ENCODE measurements at places on chromosomes 6 and 20. TPM values are rescaled to one million over a fixed set of nuclear protein-coding genes. Genes with fewer than 3 reads are reported as not detected.

OR12D3 gene
- total RNA-seq: not detected

- DNase-seq: no peak
Measured at GRCh38 chr6:76866091-76866915, 597.0 kb downstream of the HTR1B start.

DNA sequence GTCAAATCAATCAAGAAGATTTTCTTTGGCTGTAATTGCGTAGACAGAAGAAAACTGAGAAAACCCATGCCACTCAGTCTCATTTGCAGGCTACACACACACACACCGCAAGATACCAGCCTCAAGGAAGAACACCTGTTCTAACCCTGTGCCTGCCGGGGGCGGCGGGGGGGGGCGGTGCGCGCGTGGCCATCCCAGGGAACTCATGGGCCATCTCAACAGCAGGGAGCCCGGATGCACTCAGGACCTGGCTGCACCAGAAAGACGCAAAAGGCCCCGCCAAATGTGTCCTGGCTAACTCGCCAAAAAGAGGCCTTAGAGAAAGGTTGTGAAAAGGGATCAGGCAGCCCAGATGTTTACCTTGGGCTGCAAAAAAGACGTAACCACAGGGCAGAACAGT lies 2.1 kb downstream of the B3GAT2 start:
- no peak for DNase-seq

FYN gene
- total RNA-seq: 18.5 TPM

MRAP2 gene
- 1.4 TPM for total RNA-seq

DNA sequence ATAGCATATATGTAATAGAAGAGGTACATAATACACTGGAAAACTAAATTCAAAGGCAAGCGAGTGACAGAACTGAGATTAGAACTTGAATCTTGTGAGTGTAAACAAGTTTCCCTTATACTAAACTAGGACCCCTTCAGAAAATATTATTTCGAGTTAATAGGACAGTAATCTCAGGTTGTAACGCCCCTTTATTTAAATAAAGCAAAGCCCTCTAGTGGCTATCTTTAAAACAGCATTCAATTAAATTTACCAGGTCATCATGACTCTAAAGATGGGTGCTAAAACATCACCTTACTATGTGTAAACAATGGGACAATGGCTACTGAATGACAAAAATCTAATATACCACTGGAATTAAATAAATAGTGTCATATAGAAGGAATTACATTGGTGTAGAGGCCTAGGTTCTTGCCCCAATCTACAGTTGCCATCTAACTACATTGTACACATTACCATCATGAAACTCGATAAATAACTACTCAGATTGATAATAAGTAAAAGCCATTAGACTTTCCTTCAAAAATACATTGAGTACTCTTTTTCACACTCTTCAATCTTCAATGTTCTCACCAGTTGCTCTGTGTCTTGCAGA lies 255.4 kb upstream of the IRAK1BP1 start:
- DNase-seq: no peak

DNA sequence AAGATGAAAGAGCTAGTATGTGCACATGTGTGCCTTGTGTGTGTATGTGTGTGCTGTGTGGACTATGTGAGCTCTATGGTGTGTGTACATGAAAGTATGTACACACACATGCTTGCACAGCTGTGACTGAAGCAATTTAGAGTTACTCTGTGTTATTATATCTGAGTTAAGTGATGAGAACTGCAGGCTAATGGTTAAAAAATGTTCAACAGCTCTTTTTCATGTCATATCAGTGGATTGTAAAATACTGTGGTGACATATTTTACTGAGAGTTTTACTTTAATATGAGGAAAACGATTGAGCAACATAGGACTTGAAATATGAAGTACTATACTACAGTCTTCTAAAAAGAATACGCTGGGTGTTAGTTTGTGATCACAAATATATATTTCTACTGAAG lies 195.7 kb upstream of the KCNK16 start:
- DNase-seq: no peak

DNA sequence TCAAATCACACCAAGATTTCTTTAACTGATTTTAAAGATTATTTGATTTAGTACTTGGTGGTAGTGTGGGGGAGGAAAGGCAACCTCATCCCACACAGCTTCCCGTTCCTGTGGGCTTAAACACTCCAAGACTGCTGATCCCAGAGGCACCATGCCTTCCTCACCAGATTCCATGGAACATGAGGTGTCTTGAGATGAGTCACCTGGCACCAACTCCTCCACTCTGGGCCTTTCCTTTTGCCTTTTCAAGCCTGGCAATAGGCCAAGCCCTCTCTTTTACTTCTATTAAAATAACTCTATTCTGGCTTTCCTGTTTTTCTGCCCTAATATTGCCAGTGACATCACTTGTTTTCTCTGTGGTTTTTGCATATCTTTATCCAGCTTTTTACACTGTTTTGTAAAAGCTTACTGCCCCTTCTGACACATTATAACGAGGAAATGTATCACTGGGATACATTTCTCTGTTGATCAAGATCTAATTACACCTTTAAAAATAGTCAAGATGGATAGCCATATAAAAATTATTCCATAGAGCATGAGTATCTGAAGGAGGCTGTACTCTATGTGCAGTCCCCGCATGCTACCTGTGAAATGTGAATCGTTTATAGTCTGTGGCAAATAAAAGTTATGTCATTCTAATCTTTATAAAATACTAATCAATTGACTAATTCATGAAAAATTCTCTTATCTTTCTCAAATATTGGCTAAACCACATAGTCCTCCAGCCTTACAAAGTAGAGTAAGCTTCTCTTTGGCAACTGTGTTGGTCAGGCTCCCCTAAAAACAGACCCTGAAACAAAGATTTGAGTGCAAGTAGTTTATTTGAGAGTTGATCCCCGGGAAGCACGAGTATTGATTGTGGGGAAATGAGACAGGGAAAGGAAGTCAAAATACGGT lies 257.8 kb upstream of the KCNQ5 start:
- DNase-seq: no peak

DNA sequence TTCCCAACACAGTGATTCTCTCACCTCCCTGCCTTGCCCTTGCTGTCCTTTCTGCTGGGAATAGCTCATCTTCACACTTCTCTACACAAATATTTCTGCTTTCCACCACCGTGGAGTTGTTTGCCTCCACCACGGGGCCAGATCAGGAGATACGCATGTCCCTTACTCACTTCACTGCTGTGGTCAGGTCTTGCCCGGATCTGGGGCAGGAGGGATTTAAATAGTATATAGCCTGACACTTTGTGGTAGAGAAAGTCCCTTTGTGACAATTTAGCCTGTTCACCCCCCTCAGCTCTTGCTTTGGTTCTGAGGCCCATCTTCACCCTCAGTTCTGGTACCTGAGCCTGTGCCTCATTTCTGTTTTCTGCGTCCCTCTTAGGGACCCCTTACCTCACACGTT lies 92.6 kb upstream of the PREP start:
- no peak for DNase-seq

GRCh38 chr6:91483415-91484105 lies 896.7 kb upstream of the MAP3K7 start:
- no peak for DNase-seq

GRCh38 chr20:46959081-46959692 lies 64.5 kb downstream of the EYA2 start:
- peak; percentile 22 for DNase-seq

GRCh38 chr20:63639093-63639975 lies 12.4 kb upstream of the GMEB2 start:
- DNase-seq: no peak

BPIFB1 gene
- total RNA-seq: 0.17 TPM

IP6K3 gene
- total RNA-seq: not detected

PSORS1C1 gene
- total RNA-seq: 9.8 TPM

ULBP2 gene
- total RNA-seq: 10.2 TPM

CCN6 gene
- not detected for total RNA-seq

- DNase-seq: no peak
Measured at GRCh38 chr20:914727-915498, 1.2 kb downstream of the ANGPT4 start.

JAG1 gene
- 31.9 TPM for total RNA-seq

LAMA2 gene
- 8.2 TPM for total RNA-seq

DNA sequence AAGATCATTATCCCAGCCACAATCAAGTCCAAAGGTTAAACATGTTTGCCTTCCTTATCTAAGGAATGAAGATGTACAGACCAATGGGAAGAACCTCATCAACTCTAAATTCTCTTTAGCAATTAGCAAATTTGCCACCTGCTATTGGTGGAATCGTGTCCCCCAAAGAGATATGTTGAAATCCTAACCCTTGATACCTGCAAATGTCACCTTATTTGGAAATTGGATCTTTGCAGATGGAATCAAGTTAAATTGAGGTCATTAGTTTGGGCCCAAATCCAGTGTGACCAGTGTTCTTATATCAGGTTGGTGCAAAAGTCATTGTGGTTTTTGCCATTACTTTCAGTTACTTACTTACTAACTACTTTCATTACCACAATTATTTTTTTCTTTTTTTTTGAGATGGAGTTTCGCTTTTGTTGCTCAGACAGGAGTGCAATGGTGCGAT lies 31.3 kb downstream of the KLHL31 start:
- no peak for DNase-seq

- DNase-seq: no peak
Measured at GRCh38 chr20:49592120-49592519, 24.2 kb upstream of the PTGIS start.

- no peak for DNase-seq
Measured at GRCh38 chr20:16419138-16419715, 154.0 kb downstream of the KIF16B start.

WFDC10B gene
- total RNA-seq: not detected

- DNase-seq: no peak
Measured at GRCh38 chr6:26016245-26016962, 53.8 kb downstream of the TRIM38 start.

GRCh38 chr6:137259349-137259748 lies 40.2 kb upstream of the IFNGR1 start:
- no peak for DNase-seq

- DNase-seq: no peak
Measured at GRCh38 chr6:157328108-157328692, 4.9 kb upstream of the TMEM242 start.

DNA sequence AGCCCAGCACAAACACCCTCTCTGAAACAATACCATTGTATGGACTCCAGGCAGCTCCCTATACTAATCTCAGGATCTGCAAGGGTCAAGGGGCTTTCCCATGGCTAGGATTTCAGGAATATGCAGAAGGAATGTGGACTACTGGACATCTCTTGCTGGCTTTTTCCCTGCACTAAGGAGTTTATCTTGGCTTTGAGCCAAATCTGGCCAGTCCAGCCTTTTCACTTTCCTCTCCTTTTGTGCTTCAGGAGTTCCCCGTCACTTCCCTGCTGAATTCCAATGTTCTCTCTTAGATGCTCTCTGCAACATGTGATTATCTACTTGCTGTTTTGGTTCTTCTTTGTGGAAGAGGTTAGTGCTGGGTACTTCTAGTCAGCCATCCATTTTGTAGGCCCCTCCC lies 568.2 kb downstream of the HDGFL1 start:
- no peak for DNase-seq

DNA sequence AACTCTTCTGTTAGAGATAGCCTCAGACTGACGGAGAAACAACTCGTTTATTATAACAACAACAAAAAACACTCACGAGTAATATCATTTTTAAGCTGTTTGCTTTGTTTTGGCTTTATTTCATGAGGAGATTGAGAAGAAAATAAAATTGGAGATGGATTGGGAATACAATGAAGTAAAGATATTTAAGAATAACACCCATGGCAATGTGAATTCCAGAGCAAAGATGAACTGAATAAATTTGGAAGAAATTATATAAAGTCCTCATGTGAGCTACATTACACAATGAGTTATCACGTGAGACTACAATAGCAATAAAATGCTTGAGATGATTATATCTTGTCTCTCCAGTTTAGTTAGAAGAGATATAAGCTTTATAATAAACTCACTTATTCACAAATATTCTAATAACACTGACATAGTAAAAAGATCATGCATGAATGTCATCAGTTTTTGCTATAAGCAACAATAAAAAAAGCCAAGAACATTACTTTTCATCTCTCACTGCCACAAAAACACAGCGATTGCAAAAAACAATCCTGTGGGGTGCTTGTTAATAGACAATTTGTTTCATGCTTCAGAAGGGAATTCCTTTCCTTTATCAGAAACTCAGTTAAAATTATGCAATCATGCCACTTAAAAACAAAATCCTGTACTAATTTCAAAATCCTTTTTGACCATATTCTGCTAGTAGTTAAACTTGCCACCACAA lies 696.7 kb upstream of the MARCKS start:
- DNase-seq: no peak

DNA sequence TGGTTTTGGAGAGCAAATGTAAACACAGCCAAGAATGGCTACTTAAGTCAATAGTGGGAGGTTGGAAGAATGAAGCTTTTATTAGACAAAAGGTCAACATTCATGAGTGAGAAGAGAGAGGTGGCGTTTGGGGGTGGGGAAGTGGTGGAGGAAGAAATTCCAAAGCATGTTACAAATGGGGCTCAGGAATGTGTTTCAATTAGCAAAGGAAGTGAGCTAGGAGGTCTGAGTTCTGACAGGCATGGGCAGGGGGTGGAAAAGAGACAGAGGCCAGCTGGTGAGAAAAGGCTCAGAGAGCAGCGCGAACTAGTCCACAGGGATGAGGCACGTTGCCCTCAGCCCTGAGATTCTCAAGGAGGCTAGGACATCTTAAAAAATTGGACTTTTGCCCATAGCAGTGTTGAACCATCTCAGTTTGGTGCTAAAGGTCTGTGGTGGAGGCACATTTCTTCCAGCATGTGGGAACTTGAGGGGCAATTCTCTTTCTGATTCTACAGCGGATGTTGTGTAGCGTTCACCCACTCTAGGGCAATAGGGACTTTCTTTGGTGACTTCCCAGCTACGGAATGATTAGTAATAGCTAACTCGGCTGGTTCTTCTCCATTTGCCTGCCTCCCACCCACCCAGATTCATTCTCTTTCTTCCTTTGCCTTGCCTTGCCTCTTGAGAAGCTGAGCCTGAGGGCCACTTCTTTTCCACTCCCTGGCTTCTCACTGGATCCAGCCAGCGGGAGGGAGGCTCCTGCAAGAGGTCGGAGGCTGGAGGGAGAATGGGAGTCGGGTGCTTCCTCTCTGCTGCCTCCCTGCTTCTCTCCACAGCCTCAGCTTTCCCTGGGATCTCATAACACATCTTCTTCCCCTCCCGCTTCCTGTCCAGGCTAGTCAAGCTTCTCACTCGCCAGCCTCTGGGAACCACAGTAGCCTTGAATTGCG lies 45.1 kb upstream of the NEDD9 start:
- no peak for DNase-seq

DNA sequence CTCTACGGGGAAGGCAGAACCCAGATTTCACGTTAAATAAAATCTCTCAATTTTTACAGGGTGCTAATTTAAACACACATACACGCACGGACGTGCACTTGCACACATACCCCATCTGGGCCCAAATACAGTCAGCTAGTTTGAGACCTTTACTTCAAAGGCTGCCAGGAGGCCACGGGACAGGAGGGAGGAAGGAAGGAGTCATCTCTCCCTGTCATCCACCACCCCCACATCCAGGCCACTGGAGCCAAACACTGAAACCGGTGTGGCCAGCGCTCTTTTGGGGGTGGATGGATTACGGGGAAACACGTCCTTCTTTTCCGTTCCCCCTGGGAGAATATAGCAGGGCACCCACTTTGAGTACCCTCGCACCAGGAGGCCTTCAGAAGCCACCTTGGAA lies 60.1 kb downstream of the ZNF831 start:
- DNase-seq: no peak

CAGE1 gene
- total RNA-seq: 0.20 TPM

GRCh38 chr6:107636486-107636885 lies 146.6 kb downstream of the SOBP start:
- no peak for DNase-seq

GRCh38 chr6:117956386-117956785 lies 49.3 kb downstream of the SLC35F1 start:
- no peak for DNase-seq

Data from HCT116 (cell line).